ENCODE measurements at places on chromosomes 3 and 15.

- DNase-seq, result no peak
Observed at GRCh38 chr15:68641376-68641775, 62.6 kb downstream of the CORO2B start.

- no peak for DNase-seq
Observed at GRCh38 chr15:33551860-33552259, 241.1 kb downstream of the RYR3 start.

GRCh38 chr3:169283951-169284350 is 379.6 kb downstream of the MECOM start:
- no peak for DNase-seq

GRCh38 chr3:36852071-36852470 is 87.7 kb upstream of the DCLK3 start:
- DNase-seq, result no peak
